Epithelial cell of alveolus of lung (primary cell): ENCODE measurements at places on chromosomes 2 and 18. TPM values are rescaled to one million over a fixed set of nuclear protein-coding genes. Genes with fewer than 3 reads are reported as not detected.

Gene SMC6
- 14.0 and 16.3 TPM in 2 replicates for total RNA-seq

Gene SERPINE2
- total RNA-seq = 66.4 and 81.3 TPM in 2 replicates

Gene RND3
- total RNA-seq = 63.7 and 87.9 TPM in 2 replicates

Gene DGUOK
- total RNA-seq = 92.9 and 97.2 TPM in 2 replicates

Gene CNGA3
- total RNA-seq = not detected in 2 replicates

Gene VIT
- 0.39 TPM in 1 of 2 replicates, not detected in the other for total RNA-seq

Gene OR6B3
- total RNA-seq = not detected in 2 replicates

Gene BOLL
- 0.08 TPM in 1 of 2 replicates, not detected in the other for total RNA-seq

Gene AOX1
- 9.8 and 23.7 TPM in 2 replicates for total RNA-seq

Gene EDAR
- total RNA-seq = not detected in 2 replicates

Gene CNRIP1
- 25.4 and 39.2 TPM in 2 replicates for total RNA-seq

Gene MOCOS
- 1.3 and 1.4 TPM in 2 replicates for total RNA-seq

Gene POTEC
- total RNA-seq = not detected in 2 replicates

Gene RIT2
- total RNA-seq = not detected in 2 replicates

Gene NXPH2
- total RNA-seq = 0.13 TPM in 1 of 2 replicates, not detected in the other

Gene TOGARAM2
- total RNA-seq = 0.13 TPM in 1 of 2 replicates, not detected in the other

Gene ARHGAP28
- 5.3 and 33.8 TPM in 2 replicates for total RNA-seq

Gene ESPNL
- 0.39 and 2.9 TPM in 2 replicates for total RNA-seq

Gene SNED1
- 9.7 and 151 TPM in 2 replicates for total RNA-seq

Gene NFU1
- 31.5 and 42.0 TPM in 2 replicates for total RNA-seq

Gene DPYSL5
- total RNA-seq = not detected in 2 replicates

Gene GPR148
- total RNA-seq = not detected in 2 replicates

Gene PRKAG3
- 0.40 TPM in 1 of 2 replicates, not detected in the other for total RNA-seq

Gene CLEC4F
- total RNA-seq = not detected in 2 replicates

Gene ASTL
- under 0.01 and 0.24 TPM in 2 replicates for total RNA-seq

Gene TSPYL6
- not detected in 2 replicates for total RNA-seq

Gene FRZB
- total RNA-seq = 0.52 and 0.64 TPM in 2 replicates

Gene C1QL2
- not detected in 2 replicates for total RNA-seq

Gene LONRF2
- total RNA-seq = 0.13 TPM in 1 of 2 replicates, not detected in the other

Gene UGT1A4
- total RNA-seq = not detected in 2 replicates

Gene AKAIN1
- total RNA-seq = not detected in 2 replicates

Gene LMAN1
- 184 and 231 TPM in 2 replicates for total RNA-seq

Gene TTC27
- 5.7 and 18.2 TPM in 2 replicates for total RNA-seq

Gene LOXHD1
- total RNA-seq = not detected in 2 replicates

Gene HOXD13
- total RNA-seq = not detected in 2 replicates

Gene SLC11A1
- 0.13 TPM in 1 of 2 replicates, not detected in the other for total RNA-seq

Gene BAZ2B
- total RNA-seq = 14.5 and 55.0 TPM in 2 replicates

Gene SMYD1
- 0.64 TPM in 1 of 2 replicates, not detected in the other for total RNA-seq

Gene FOXD4L1
- total RNA-seq = under 0.01 and 0.16 TPM in 2 replicates

Gene CDKL4
- total RNA-seq = 0.32 TPM in 1 of 2 replicates, not detected in the other

Gene KCTD18
- 12.4 and 21.0 TPM in 2 replicates for total RNA-seq

Gene SIX3
- total RNA-seq = not detected in 2 replicates

Gene COBLL1
- total RNA-seq = 0.56 and 4.3 TPM in 2 replicates

Gene CD8A
- total RNA-seq = not detected in 2 replicates

Gene CYS1
- 0.39 TPM in 1 of 2 replicates, not detected in the other for total RNA-seq

Gene NIFK
- total RNA-seq = 42.8 and 50.5 TPM in 2 replicates

Gene B3GNT2
- 7.3 and 16.3 TPM in 2 replicates for total RNA-seq

Gene MC4R
- total RNA-seq = not detected in 2 replicates

Gene UPP2
- total RNA-seq = not detected in 2 replicates

Gene HOXD11
- not detected in 2 replicates for total RNA-seq

Gene ABCG5
- total RNA-seq = not detected in 2 replicates

Gene DNAJB2
- 12.0 and 32.1 TPM in 2 replicates for total RNA-seq

Gene RAD51AP2
- under 0.01 TPM in 1 of 2 replicates, not detected in the other for total RNA-seq

Gene LOXL3
- total RNA-seq = 18.6 and 25.8 TPM in 2 replicates

Gene POMC
- 0.24 and 5.6 TPM in 2 replicates for total RNA-seq

Gene MSGN1
- total RNA-seq = not detected in 2 replicates
